Nasal cavity respiratory epithelium epithelial cell of viscerocranial mucosa (primary cell): ENCODE measurements at places on chromosomes 3 and 15. TPM values are rescaled to one million over a fixed set of nuclear protein-coding genes. Genes with fewer than 3 reads are reported as not detected.

Gene DUOXA2
- total RNA-seq: not detected in 2 replicates

Gene STRIT1
- not detected in 2 replicates for total RNA-seq

Gene OXSR1
- 66.7 and 167 TPM in 2 replicates for total RNA-seq

Gene PXK
- total RNA-seq: 21.9 and 37.6 TPM in 2 replicates

Gene SKIL
- 72.5 and 113 TPM in 2 replicates for total RNA-seq

Gene WWTR1
- 6.5 and 21.6 TPM in 2 replicates for total RNA-seq

Gene ALS2CL
- total RNA-seq: 70.4 and 81.4 TPM in 2 replicates

Gene TM4SF1
- 33.5 and 121 TPM in 2 replicates for total RNA-seq

Gene C3orf33
- total RNA-seq: 1.9 and 3.8 TPM in 2 replicates
